ENCODE measurements at places on chromosomes 3 and 15.
A peak's percentile ranks its signal among the peaks of the same experiment; 100 is the strongest.

GRCh38 chr3:128353361-128353965 is 113.2 kb downstream of the DNAJB8 start:
- no peak for DNase-seq

GRCh38 chr3:51559411-51559888 is 20.9 kb downstream of the RAD54L2 start:
- DNase-seq: no peak

- DNase-seq: no peak
These were observed 19.1 kb downstream of the TNK2 start for GRCh38 chr3:195888981-195889869.

DNA sequence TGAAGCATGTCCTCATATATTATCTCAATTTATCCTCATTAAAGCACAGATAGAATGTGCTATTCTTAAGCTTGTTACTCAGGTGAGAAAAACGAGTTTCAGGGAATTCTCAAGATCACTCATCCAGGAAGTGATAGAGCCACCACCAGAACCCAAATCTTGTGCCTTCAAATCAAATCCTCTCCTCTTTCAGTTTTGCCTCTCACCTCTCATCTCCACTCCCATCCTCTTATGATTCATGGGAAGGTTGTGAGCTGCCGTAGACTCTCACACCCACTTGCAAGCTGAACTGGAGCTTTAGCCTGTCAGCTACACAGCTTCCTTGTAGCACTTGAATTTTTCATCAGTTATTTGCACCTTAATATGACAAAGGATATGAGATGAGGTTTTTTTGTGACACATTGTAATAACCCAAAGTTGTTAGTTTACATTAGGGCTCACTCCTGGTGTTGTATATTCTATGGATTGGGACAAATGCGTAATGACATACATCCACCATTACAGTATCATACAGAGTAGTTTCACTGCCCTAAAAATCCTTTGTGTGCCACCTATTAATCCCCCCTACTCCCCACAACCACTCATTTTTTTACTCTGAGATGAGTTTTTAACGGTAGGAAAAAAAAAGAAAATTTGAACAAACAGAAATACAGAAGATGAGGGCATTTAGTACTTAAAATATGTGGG is 25.7 kb downstream of the GPR15 start:
- peak; percentile 48 for DNase-seq

DNA sequence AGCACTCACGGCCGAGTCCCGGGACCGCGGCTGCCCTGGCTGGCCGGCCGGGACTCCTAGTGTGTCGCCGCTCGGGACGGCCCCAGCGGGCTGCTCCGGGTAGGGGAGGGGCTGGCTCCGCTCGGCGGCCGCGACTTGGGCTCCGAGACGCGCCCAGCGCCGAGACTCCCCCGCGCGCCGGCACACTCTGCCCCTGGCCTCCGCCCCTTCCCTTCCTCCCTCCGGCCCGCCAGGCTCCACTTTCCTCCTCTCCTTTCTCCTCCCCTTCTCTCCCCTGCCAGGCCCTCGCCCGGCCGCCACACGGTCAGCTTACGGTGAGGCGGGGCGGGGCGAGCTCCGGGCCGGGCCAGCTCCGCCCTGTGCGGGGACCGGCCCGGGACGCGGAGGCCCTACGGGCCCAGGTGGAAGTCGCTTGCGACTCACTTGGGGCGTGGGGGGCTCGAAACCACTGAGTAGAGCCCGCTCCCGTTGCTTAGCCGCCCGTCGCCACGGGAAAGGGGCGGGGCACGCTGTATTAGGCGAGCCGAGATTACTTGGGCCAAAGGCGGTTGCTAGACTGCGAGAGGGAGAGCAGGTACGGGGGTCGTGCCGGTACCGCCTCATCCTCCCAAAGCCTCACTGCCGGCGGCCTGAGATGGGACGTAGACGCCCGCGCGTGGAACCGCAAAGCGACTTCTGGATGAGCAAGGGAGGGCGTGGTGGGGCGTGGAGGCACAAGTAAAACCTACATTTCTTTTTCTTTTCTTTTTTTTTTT is at the start of gene ITGB5:
Gene ITGB5 (minus strand): TSS at position 189 of the 755 bp plus-strand sequence. CDS start 365 bp downstream, outside the sequence.
- DNase-seq: no peak

DNA sequence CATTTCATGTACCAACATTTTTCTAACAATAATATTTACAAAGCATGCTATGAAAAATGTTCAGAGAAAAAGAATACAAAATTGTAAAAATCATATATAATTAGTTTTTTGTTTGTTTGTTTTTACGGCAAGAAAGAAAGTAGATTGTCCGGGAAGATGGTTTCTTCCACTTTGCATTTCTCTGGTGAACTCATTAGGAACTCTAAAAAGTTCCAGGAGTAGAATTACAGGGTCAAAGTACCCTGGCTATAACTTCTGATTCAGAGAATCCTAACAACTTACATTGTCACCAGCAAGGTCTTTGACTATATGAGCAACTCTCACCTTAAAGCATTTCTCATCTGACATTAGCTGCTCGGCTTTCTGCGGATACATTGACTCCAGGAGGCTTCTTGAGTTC is 196.7 kb downstream of the PDE8A start:
- DNase-seq: no peak

DNA sequence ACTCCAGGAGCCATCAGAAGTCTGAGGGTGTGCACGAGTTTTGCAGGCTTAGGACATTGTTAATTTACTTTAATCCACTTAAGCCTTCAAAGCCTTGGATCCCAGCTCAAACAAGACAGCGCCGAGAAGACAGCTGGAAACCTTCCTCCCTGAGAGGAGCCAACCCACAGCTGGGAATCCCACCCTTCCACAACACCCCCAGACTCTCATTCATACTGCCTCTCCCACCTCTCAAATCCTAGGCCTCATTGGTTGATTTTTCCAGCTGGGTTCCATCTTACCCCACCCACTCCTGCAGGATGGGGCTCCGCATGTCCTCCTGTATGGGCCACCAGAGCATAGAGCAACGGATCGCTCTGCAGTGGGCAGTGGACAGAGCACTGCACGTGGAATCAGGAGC is 80.4 kb downstream of the SEMA5B start:
- DNase-seq: no peak

GRCh38 chr3:77605865-77606264 is 566.0 kb downstream of the ROBO2 start:
- no peak for DNase-seq

DNA sequence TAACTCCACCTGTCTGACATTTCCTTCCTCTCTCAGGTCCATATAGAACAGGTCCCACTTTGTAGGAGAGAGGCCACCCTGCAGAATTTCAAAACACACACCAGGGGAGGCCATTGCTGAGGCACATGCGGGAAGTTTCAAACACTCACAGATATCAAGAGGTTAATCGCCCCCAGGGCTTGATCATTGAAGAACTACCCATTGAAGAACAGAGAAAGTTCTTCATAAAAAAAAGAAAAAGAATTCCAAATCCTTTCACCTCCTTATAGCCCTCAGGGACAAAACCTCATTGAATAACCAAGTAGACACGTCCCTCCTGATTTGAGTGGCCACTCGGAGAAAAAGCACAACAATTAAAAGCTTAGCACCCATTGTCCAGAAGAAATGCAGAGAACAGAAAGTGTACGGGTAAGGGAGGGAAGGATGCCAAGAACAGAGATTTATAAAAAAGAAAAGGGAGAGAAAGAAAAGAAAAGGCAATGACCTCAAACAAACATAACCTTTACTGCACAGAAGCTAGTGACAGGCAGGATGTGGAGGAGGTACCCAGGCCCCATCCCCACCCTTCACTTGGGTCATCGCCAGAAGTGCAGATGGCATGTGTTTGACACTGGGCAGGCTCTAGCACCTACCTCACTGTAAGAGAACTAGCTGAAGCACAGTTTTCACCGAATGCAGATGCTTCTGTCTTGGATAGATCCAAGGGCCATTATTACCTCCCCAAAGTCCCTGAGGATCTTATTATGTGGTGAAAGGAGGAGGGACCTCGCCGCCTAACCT is 112.3 kb upstream of the HES1 start:
- DNase-seq: no peak

GRCh38 chr3:140760324-140761075 is 82.6 kb downstream of the TRIM42 start:
- no peak for DNase-seq

GRCh38 chr3:120706950-120707349 is 24.9 kb upstream of the HGD start:
- DNase-seq: no peak

DNA sequence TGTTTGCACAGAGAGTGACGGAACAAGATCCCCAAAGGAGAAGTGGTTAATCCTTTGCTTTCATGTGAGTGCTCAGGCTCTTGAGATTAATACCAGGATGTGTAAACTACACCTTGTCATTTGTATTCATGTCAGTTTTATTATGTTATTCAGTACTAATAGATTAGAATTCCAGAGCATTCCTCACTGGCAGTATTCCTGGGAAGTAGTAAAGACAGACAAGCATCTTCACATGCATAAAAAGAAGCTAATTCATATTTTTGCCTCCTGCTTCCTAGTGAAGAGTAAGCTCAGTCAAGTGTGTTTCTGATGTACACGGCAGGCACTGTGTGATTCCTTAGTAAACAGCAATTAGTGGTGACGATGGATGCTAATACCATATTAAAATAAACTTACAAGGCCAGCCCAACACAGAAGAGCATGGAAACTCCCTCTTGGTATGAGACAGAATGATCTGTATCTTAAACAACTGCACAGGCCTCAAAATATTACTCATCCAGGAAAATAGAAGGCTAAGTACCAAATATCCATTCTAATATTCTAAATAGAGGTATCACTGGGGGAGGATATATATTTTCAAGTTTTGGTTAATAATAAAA is 336.8 kb upstream of the MCTP2 start:
- no peak for DNase-seq

DNA sequence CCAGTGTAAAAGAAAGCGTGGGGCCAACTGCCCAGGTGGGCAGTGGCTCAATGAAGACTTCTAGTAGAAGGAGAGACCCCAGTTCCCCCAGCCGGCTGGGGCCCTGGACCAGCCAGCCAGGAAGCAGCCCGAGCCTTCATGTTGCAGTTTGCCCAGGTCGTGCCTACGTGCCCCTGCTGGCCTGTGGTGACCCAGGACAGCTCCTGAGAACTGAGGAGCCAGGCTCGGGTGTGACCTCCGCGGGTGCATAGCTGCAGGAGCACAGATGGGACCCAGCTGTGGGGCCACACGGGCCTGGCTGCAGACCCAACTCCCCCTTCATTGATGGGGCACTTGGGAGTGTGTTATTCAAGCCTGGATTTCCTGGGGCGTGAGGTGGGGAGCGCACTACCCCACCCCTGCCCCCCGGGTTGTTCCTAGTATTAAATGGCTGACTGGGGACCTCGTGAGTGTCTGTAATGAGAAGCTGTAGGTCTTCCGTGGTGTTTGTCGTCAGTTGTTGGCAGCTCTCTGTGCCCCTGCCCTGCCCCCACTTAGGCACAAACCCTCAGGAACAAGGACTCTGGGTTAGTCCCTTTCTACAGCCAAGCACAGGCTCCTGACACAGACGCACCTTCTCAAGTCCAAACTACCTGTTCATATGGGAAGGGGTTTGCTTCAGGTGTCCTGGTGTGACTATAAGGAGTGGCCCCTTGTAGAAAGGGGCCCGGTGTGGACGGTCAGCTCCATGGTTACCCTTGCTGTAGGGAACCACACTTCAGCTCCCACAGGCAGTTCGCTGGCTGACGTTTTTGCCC is 39.1 kb downstream of the IDH2 start:
- no peak for DNase-seq

GRCh38 chr15:101510212-101511197 is 21.0 kb upstream of the PCSK6 start:
- DNase-seq: no peak

DNA sequence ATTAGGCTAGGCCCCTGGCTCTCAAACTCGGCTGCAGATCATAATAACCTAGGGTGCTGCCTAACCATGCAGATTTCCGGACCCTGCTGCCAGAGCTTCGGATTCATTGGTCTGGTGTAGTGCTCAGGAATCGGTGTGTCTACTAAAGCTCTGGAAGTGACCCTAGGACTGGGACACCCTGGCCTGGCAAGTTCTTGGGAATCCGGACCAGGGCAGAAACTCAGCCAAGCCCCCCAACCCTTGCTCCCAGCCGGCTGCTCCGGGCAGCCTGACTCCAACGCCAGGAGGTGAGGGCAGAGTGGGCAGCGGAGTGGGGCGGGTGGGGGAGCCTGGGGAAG is 23.0 kb downstream of the IGDCC3 start:
- no peak for DNase-seq

DNA sequence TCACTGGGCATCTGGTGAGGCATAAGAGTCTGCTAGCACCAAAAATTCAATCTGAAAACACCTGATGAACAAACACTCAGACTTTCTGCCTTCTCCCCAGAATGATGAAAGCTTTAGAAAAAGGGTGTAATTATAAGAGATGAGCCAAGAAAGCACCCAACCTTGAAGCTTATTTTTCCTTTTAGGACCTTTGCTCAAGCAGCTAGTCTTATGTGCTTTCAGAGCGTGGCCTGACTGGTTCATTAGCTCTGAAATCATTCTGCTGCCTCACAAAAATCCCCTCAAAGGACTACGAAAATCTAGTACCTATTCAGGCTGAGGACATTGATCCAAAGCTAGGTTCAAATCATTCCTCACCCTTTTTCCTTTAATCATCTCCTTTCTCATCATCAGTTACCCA is 662.3 kb downstream of the MAGI1 start:
- DNase-seq: no peak

- DNase-seq: no peak
These were observed 40.9 kb upstream of the MYO5C start for GRCh38 chr15:52336529-52336928.

GRCh38 chr15:38129531-38130204 is 123.0 kb upstream of the SPRED1 start:
- no peak for DNase-seq

- DNase-seq: no peak
These were observed 591.2 kb downstream of the NSUN3 start for GRCh38 chr3:94654096-94654495.

DNA sequence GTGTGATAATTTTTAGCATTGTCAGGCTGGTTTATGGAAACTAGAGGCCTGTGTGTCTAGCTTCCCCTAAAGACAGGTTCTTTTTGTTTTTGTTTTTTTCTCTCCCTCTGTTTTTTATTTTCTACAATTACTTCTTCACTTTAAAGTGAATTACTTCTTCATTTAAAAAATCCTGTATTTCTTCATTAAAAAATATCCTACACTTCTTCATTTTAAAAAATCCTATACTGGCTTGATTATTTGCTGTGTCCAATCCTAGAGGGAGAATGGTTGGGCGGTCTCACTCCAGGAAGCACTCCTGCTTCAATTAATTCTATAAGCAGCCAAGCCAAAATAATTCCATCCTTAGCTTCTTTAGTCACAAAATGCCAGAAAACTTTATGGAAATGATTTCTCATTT is 11.8 kb downstream of the ATG7 start:
- no peak for DNase-seq

DNA sequence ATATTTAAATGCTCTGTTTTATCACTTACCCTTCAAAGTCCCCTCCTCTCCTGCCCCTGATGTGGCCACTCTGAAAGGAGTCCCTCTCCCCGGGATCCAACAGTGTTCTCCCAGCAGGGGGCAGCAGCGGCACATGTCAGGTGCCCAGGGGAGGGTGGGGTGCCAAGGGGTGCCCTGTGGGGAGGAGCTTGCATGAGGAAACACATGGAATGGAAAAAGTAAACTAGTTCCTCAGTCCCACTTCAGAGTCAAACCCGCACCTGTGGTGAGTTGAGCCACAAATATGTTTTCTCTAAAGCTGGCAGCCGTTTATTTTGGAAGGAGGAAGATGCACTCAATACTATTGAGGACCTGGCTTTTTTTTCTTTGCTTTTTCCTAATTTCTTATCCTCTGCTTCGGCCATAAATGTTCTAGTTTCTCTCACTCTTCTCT is 30.1 kb upstream of the NRROS start:
- peak; percentile 92 for DNase-seq
